SIG-M5 (cell line): ENCODE measurements at places on chromosomes 1 and 21.

DNA sequence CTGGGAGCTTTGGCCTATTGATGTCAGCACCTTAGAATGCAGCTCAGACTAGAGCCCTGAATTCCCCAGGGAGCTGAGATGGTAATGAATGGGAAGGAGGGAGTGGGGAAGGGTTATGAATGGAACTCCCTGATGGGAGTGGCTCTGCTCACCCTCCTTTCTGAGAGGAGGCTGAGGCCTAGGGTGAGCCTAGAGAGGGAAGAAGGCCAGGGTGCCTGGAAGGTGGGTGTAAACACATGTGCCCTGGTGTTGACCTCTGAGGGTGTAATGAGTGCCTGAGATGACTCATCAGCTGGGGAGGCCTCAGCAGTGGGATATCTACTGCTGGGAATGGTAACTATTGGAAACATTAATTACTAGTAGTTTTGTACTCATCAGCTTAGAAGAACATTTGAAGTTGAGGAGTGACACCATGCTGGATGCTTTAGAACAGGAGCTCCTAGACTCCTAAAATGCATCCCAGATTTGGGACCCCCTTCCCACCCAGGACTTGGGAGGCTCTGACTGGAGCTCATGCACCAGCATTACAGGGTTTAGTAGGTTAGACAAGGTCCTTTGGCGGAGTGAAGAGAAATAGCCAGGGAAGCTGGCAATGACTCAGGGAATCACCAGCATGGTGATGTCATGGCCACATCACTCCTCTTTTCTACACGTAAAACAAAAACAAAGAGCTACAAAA is 16.0 kb upstream of the PIGV start:
- no peak for DNase-seq

- DNase-seq, result no peak
Measured at GRCh38 chr1:33468531-33468930, 3.9 kb upstream of the ZSCAN20 start.

DNA sequence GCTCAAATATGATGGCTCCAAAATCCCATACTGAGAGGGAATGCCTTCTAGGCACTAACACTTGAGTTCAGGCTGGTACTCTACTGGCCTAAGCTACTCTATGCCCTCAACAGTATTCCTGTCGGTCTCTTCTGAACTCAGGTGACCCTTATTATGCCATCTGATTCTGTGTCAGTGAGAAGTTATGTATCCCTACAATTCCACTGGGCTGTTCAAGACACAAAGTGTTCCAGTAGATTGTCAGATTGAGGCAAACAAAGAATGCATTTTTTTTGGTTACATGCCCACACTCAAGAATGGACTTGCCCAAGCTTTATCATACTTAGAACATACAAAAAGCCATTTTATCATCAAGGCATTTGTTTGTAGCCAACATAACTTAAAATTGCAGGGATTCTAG is 553.8 kb upstream of the PRMT6 start:
- DNase-seq, result no peak

- no peak for DNase-seq
Measured at GRCh38 chr1:232328486-232329102, 301.3 kb downstream of the SIPA1L2 start.

DNA sequence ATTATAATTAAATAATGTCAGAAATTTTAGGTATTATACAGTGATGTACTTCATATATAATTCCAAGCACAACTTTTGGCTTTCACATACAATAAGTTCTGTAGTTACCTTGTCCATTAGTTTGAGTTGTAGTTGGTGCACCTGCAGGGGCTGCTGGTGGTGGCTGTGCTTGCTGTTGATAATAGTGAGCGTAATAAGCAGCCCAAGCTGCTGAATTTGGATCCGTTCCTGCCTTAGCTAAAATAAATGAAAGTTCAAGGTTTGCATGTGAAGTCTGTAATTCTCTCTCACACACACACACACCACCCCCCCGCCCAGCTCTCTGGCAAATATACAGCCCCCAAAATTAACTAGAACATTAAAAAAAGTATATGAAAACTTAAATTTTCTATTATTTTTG is 22.4 kb downstream of the FUBP1 start:
- no peak for DNase-seq

GRCh38 chr1:14875524-14876509 is 277.3 kb downstream of the KAZN start:
- no peak for DNase-seq

DNA sequence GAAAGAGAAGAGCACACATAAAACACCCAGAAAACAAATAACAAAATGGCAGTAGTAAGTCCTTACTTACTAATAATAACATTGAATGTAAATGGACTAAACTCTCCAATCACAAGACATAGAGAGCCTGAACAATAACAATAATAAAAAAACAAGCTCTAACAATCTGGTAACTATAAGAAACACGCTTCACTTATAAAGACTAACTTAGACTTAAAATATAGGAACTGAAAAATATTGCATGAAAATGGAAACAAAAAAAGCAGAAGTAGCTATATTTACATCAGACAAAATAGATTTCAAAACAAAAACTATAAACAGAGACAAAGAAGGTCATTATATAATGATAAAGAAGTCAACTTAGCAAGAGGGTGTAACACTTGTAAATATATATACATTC is 83.1 kb upstream of the LYPLAL1 start:
- DNase-seq, result peak; percentile 85

- DNase-seq, result no peak
Measured at GRCh38 chr1:114428083-114428754, 82.8 kb downstream of the TRIM33 start.

DNA sequence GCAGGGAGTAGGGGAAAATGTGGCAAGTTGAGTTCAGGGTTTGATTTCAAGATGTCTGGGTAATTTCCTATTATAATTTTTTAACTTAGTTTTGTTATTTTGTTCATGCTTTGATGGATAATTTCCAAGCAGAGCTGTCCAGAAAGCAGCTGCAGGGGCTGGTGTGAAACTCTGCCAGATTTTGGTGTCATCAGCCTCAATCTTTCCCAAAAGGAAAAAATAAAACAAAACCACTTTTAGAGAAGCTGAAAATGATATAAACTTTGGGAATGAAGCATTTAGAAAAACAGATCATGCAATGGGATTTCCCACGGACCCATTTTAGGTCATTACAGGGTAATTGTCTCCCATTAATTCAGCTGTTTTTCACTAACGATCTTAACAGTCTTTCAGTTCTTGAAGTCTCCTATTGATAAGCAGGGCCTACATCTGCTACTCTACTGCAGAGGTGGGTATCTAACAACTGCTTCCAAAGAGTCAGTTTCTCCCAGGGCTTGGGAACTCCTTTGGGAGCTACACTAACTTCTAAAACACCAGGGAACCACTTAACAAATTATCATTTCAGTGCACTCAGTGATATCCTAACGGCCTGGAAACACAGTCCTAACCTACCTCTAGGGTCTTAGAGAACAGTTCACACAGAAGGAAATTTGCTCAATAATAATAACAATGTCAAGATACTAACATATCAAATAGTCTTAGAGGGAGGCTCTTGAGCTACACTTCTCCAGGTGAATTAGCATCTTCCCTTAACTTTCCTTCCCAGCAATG is 12.3 kb downstream of the ZNF436 start:
- no peak for DNase-seq

- DNase-seq, result no peak
Measured at GRCh38 chr1:206982216-206982615, 12.0 kb upstream of the FCAMR start.

- DNase-seq, result no peak
Measured at GRCh38 chr1:183137782-183138181, 48.3 kb upstream of the LAMC2 start.

GRCh38 chr1:26500488-26501175 is 28.4 kb downstream of the HMGN2 start:
- DNase-seq, result no peak

DNA sequence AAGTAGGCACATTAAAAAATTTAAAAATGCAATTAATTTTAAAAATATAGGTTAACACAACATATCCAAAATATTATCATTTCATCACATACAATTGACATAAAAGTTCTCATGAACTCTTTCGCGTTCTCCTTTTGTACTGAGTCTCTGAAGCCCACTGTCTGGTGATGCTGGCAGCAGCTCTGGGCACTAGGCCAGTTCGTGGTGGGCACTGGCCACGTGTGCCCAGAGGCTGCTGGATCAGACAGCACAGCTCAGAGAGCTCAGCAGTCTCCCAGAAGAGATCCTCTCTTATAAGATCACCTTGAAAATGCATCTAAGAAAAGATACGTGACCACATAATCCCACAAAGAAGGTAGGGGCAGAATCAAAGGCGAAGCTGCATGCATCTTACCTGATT is 9.9 kb downstream of the CEP104 start:
- DNase-seq, result no peak

DNA sequence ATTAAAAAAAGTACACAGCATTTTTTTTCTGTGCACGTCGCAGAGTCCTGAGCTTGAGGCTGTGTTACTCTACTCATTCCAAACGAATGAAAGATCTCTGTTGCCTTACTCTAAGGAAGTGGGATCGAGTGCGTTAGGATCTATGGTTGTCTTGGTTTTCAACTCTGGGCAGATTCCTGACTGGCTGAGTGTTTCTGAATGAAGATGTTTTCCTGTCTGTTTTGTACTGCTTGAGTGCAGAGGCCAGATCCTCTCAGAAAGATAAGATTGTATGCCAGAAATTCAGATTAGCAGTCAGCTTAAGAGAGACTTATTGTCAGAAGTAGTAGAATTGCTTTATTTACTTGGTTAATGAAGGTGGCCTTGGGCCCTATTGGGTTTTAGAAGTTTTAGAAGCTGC is 14.0 kb downstream of the PLA2G2E start:
- no peak for DNase-seq

DNA sequence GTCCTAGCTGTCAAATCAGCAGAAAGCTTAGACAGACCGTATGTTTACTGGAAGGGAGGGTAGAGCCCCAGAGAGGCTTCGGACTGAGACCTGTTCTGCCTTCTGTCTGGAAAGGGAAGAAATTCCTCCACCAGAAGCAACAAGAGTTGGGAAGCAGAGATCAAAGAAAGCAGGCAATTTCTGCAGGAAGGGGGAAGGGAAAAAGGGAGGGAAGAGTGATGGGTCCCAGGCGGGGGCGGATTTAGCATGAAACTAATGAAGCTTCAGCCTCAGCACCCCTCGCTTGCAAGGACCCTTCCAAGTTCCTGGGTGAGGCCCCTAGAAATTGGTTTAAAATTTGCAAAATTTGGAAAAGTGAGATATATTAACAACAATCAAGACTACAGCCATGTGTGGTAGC is 26.6 kb upstream of the FAM20B start:
- no peak for DNase-seq

DNA sequence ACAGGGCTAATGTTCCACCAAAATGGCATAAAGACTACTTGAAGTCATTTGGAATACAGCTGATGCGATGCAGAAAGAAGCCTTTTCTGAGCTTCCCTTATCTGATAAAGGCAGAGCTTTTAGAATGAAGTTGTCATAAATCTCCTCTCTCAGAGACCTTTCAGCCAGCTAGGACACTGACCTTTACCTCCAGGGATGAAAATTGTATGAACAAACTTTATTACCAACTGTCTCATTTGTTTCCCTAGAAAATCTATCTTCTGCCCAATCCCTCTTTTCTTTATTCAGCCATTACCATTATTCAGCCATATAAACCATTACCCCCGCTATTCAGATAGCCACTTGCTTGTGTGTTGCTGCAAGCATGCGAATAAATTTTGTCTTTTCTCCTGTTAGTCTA is 29.7 kb upstream of the RNF2 start:
- no peak for DNase-seq

- DNase-seq, result no peak
Measured at GRCh38 chr1:12614402-12615158, 3.4 kb downstream of the DHRS3 start.

- DNase-seq, result no peak
Measured at GRCh38 chr1:89261926-89262515, 10.6 kb downstream of the GBP5 start.

GRCh38 chr1:232970508-232970907 is 20.1 kb downstream of the NTPCR start:
- DNase-seq, result no peak
